ENCODE measurements at places on chromosomes 5 and 9.

DNA sequence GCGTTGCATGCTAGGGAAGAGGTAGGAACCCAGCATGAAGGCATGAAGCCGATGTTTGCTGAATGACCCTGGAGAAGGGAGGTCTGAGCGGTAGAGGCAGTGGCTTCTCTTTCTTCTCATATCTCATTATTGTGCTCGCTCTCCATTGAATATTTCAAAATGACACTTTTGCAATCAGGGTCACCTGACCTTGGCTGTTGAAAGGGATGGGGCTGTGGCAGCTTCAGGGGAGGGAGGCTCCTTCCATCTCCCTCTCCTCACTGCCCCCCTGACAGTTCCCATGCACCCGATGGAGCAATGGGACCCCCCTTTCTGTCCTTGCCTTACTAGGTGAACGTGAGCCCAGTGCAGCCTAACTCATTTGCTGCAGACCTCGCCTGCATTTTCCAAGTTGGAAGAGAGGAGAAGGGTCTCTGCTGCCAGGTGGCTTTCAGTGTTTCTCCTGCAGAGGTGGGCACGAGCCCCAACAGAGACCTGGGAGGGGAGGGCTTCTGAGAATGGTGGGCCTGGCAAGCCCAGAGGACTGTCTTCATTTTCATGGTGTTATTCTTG, 17.9 kb downstream of the STC2 start:
- no peak for DNase-seq

- DNase-seq: peak; percentile 90
Observed at GRCh38 chr9:114852050-114852594, 46.3 kb upstream of the TNFSF15 start.

GRCh38 chr5:36599986-36600779, 6.2 kb upstream of the SLC1A3 start:
- DNase-seq: peak; percentile 89

GRCh38 chr5:174328631-174329299, 283.3 kb downstream of the NSG2 start:
- DNase-seq: peak; percentile 40

- peak; percentile 14 for DNase-seq
Observed at GRCh38 chr5:58107704-58108103, 352.2 kb downstream of the PLK2 start.

- no peak for DNase-seq
Observed at GRCh38 chr5:91048073-91048472, 335.0 kb downstream of the ARRDC3 start.

DNA sequence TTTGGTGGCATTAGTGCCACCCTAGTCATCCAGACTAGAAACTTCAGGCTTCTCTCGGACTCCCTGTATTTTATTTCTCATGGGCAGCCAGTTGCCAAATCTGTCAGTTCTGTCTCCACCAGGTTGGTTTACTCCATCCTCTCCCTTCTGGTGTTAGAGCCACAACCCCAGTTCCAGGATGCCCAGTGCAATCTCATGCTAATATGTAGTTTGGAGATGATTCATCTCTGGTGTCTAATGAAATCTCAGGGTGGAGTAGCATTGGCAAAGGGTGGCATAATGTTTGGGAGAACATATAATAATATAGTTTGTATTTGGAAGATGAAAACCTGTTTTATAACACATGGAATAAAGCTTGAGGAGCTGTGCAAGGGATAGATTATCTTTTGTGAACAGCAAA, 30.2 kb downstream of the SLC46A2 start:
- DNase-seq: no peak

DNA sequence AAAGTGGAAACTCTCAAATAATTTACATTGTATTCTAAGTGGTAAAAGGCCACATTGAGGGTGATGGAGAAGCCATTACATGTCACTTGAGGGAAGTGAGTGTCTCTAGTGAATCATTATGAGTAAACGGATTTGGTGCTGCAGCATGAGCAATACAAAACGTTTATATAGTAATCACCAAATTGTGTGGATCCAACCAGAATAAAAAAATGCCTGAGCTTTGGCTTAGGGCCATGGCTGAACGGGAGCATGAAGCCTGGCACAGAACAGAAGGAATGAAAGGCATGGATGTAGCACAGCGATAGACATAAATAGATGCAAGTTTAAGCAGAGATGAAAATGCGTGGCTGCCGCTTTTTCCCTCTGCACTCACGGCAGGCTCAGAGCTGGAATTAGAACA, 58.3 kb downstream of the PTTG1 start:
- peak; percentile 88 for DNase-seq

- DNase-seq: peak; percentile 90
Observed at GRCh38 chr9:16367605-16368231, 502.8 kb downstream of the BNC2 start.

DNA sequence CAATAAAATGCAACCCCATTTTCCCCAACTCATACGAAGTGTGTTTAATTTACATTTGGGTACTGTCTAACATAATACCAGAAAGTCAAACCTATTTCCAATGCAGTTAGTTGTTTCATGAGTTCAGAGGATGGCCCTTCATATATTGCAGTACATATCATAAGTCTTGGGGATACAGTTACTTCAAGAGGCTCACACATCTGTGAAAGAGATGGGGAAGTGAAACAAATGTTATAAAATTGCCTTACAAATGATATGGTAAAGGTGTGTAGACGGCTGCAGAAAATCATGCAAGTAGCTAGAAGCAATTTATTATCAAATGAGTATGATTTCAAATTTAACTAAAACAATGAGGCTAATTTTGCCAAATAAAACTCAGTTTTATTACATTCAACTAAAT, 219.0 kb upstream of the CDH12 start:
- no peak for DNase-seq

DNA sequence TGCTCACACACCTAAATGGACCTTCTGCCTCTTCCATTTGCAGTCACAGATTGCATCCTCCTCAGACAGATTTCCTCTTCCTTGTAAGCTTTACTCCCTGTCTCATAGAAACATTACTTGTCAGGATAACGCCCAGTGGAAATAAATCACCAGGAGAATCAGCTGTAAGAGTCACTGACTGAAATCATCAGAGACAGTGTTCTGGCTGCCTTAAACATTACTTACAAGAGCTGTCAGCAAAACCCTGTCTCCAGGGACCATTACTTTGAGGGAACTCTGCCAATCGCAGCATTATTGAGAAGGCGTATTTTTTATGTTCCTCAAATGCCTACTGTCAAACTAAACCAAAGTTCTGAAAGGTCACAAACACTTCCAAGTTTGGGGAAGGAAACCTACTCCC, 5.9 kb downstream of the DPYSL3 start:
- DNase-seq: peak; percentile 95

DNA sequence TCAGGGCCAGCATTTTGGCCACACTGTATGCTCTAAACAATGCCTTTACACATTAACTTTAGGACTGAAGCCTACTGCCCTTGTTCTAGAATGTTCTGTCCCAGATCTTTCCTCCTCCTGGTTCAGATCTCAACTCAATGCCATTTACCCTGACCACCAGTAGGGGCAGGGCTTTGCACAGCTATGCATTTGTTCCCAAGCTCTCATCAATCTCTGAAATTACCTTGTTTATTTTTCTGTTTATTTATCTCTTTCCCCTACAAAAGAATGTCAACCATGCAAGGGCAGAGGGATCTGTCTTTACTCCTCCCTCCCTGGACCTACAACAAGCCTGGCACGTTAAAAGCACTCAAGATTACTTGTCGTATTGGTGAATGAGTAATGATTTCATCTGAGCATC, 612.9 kb downstream of the BNC2 start:
- DNase-seq: no peak

DNA sequence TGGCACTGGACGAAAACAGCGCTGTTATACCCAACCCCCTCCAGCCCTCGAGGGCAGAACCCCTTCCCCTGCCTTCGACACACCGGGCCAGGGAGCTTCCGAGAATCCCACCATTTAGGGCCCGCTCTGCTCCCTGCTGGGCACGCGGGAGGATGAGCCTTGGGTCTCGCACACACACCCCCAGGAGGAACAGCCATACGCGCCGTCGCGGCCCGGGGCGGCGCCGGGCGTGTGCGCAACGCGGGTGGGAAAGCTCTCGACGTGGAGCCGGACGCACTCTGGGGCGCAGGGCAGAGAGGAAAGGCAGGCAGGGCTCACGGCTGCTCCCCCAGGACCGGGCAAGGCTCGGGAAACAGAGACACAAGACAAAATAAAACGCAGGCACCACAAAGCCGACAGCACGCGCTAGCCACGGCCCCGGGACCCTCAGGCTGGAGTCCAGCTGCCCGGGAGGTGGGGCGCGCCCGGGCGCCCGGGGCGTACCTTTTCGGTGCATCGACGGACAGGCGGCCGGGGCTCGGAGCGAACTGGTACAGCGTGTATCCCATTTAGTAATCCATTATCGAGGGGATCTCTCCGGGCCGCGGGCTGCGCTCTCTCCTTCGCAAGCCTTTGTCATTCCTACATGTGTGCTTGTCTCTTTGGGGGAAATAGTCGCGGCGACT, 789 bp downstream of the SEMA6A start:
- DNase-seq: no peak

- DNase-seq: no peak
Observed at GRCh38 chr5:76986825-76987526, 34.1 kb downstream of the CRHBP start.

- peak; percentile 58 for DNase-seq
Observed at GRCh38 chr9:131524665-131525315, 6.3 kb downstream of the UCK1 start.

GRCh38 chr5:159101685-159102084, 2.0 kb upstream of the EBF1 start:
- no peak for DNase-seq

DNA sequence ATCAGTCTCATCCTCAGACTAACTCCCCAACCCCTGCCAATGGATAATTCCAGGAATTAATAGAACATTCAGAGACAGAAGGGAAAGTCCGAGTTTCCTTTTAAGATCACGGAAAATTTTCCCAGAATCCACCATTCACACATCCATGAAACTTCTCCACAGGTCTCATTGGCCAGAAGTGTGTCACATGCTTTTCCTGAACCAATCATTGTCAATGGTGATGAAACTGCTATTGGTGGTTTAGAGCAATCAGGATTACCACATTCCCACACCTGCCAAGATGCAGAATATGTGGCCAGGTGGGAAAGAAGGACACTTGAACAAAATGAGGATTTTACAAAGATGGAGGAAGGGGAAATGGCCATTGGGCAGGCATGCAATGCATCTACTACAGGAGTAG, 29.3 kb upstream of the SNX2 start:
- no peak for DNase-seq

DNA sequence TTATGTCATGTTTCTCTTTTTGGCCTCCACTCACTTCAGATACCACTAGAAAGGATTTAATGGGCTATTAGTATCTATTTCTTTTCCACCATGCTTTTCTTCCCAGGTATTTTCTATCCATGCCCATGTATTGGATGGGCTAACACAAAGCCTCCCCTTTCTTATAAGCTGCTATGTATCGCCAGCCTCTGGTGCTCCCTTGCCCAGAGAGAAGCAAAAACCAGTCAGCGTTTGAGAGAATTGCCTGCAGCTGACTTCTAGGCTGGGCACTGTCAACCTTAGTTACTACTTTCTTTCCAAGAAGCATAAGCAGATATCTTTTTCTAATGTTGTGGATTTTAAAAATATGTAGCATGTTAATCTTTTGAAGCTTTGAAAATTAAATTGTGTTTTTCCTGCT, 30.2 kb upstream of the HSPB3 start:
- no peak for DNase-seq

GRCh38 chr9:86286278-86286677, 3.9 kb upstream of the ISCA1 start:
- no peak for DNase-seq

GRCh38 chr9:114662081-114662989, 4.7 kb upstream of the TEX53 start:
- DNase-seq: peak; percentile 42

DNA sequence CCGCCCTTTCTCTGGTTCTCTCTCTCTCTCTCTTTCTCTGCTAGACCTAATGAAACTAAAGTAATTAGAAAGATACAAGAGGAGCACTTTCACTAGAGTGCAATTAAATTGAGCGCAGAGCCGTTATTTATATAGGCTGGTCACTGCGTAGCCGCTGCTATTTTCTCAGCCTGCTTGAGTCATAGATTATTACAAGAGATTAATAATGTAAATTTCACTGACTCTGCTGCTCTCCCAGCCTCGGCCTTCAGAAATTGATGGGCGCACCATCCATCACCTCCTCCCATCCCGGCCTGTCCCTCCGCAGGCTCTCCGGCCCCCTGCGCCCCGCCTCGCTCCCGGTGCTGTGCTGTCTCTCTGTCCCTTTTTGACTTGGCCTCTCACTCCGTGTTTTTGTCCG, 268.0 kb upstream of the MVB12B start:
- no peak for DNase-seq

GRCh38 chr5:54093081-54093492, 217.3 kb downstream of the ARL15 start:
- DNase-seq: no peak

DNA sequence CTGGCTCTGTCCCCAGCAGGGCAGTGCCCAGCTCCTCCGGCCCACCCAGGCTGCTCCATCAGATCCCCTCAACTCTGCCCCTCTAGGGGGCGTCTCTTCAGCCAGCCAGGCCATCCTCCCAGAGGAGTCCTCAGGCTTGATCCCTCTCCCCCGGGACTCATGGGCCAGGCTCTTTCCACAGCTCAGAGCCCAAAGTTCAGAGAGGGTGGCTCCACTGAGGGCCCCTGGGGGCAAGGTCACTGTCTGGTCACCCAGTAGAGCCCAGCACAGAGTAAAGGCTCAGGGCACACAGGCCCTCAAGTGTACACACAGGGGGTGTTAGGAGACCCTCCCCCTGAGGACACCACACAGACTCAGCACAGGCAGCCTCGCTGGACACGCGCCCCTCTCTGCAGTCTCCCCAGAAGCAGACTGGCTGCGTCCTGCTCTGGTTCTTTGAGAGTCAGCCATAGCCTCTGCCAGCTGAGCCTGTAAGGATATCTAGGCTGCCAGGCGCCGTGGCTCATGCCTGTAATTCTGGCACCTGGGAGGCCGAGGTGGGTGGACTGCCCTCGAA, 64.8 kb downstream of the PAX5 start:
- no peak for DNase-seq

DNA sequence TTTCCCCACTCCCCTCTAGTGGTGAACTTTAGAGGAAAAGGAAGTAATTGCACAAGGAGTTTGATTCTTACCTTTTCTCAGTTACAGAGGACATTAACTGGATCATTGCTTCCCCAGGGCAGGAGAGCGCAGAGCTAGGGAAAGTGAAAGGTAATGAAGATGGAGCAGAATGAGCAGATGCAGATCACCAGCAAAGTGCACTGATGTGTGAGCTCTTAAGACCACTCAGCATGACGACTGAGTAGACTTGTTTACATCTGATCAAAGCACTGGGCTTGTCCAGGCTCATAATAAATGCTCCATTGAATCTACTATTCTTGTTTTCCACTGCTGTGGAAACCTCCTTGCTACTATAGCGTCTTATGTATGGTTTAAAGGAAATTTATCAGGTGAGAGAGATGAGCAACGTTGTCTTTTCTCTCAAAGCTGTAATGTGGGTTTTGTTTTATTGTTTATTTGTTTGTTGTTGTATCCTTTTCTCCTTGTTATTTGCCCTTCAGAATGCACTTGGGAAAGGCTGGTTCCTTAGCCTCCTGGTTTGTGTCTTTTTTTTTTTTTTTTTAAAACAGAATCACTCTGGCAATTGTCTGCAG, 25.3 kb downstream of the SLC22A5 start:
- no peak for DNase-seq
